ENCODE measurements at places on chromosomes 2 and 18.

GRCh38 chr18:62741118-62741566 lies 25.8 kb downstream of the PHLPP1 start:
- no peak for DNase-seq

- no peak for DNase-seq
These were observed 266.9 kb upstream of the GULP1 start for GRCh38 chr2:188024811-188025210.

DNA sequence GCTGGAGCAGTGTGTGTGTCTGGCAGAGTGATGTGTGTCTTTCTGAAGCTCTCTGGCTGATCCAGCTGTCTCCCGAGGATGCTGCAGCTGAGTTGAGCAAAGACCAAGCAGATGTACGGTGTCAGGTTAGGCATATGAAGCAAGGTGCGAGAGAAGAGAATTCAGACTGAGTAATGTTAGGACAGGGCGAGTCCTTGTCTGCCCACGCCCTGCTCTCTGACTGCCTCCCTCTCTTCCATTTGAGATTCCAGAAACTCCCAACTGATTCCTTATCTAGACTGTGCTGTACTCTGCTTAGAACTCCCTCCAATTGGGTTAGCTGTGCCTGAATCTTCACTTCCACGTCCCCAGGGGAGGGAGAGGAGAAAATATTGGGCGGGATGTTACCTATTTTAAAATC lies 25.7 kb upstream of the LPIN1 start:
- no peak for DNase-seq

- DNase-seq, result no peak
These were observed 62.1 kb downstream of the RMDN2 start for GRCh38 chr2:37987098-37987775.

- no peak for DNase-seq
These were observed 57.5 kb downstream of the PIAS2 start for GRCh38 chr18:46859855-46860254.

GRCh38 chr2:120148669-120149068 lies 74.5 kb downstream of the TMEM185B start:
- no peak for DNase-seq

DNA sequence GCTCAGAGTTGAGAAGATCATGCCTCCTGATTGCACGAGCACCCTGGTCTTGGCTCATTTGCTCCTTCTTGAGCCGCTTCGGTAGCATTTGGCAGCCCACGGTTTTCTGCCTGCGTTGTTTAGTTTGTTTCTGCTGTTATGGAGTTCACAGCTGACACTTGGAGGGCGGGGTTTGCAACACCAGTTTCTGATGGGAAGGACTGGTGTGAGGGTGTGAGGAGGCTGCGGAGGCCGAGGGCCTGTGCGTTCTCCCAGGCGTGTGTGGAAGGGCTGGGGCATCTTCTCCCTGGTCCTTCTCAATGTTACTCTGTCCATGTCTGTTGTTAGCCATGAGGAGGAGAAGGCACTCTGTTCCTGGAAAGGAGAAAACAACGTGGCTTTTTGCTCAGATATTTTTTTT lies 22.9 kb downstream of the NFATC1 start:
- DNase-seq, result no peak
